ENCODE measurements at places on chromosomes 13 and 19. TPM values are rescaled to one million over a fixed set of nuclear protein-coding genes. Genes with fewer than 3 reads are reported as not detected.

The KLK14 gene
- not detected for total RNA-seq

The C1QTNF9B gene
- not detected for total RNA-seq

The ISYNA1 gene
- 29.9 TPM for total RNA-seq

The MEF2B gene
- 0.15 TPM for total RNA-seq

The ZNF229 gene
- total RNA-seq = 2.7 TPM

The SDHAF1 gene
- total RNA-seq = 20.5 TPM

The CGB3 gene
- total RNA-seq = not detected

The MEIS3 gene
- 6.7 TPM for total RNA-seq

The SLC7A9 gene
- not detected for total RNA-seq

The MEIOSIN gene
- not detected for total RNA-seq

The JAK3 gene
- 3.5 TPM for total RNA-seq

The FCER2 gene
- total RNA-seq = not detected

The SLC25A41 gene
- not detected for total RNA-seq

The HIPK4 gene
- total RNA-seq = under 0.01 TPM
